Stimulated activated CD8-positive, alpha-beta memory T cell treated with anti-CD3 and anti-CD28 coated beads, Interleukin-7, amount 100 ng/mL, for 1 hour (primary cell): ENCODE measurements at places on chromosomes 4 and X.

DNA sequence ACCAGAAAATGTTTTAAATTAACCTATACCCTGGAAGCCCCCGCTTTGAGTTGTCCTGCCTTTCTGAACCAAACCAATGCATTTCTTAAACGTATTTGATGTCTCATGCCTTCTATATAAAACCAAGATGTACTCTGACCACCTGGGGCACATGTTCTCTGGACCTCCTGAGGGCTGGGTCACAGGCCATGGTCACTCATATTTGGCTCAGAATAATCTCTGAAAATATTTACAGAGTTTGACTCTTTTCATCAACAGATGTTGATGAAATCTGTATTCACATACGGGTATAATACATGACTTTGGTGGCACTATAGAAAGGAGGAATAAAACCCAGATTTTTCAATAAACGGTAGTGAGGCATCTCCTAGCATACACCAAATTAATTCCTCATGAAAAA, 55.7 kb downstream of the STAP1 start:
- no peak for DNase-seq

DNA sequence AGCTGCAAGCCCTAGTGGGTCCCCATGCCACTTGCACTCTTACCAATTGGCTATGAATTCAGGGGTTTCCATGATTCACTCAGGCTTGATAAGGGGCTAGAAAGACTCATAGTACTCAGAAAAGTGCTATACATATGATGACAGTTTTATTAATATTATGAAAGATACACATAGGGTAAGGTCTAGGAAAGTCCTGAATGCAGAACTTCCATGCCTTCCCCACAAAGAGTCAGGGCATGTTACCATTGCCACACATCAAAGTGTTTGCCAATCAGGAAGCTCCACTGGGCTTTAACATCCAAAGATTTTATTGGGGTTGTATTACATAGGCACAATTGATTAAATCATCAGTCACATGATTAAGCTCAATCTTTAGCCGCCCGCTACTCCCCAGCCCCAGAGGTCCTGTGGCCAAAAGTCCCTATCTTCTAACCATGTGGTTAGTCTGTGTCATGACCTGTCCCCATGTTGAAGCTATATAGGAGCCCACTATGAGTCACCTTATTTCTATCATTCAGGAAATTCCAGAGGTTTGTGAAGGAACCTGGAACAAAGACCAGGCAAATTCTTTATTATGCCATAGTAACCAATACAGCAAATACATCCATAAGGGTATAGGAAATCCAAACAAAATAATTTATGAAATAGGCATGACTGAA, 635.6 kb downstream of the STPG2 start:
- no peak for DNase-seq

GRCh38 chrX:86946569-86946968, 571.0 kb upstream of the KLHL4 start:
- DNase-seq: no peak

- no peak for DNase-seq
Measured at GRCh38 chrX:1020634-1021166, 191.7 kb downstream of the CRLF2 start.

GRCh38 chrX:105755109-105755508, 67.2 kb upstream of the NRK start:
- no peak for DNase-seq

- no peak for DNase-seq
Measured at GRCh38 chrX:12986164-12986779, 11.4 kb downstream of the TMSB4X start.

GRCh38 chr4:139540632-139541031, 15.4 kb downstream of the SETD7 start:
- no peak for DNase-seq

DNA sequence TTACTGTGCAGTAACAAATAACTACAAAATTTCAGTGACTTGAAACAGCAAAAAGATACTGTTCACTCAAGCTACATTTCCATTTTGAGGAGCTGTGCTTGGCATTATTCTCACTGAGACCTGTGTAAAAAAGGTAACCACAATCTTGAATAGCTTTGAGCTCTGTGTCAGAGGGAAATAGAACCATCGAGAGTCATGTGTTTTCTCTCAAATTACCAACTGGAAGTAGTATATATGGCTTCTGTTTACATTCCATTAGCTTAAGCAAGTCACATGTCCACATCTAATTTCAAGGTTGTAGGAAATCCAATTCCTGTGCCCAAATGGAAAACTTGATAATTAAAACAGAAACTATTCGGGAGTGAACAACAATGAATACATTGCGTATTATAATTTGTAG, 82.9 kb upstream of the BANK1 start:
- no peak for DNase-seq

- no peak for DNase-seq
Measured at GRCh38 chrX:130299279-130300009, 30.7 kb upstream of the ZNF280C start.

GRCh38 chr4:72430050-72430449, 139.0 kb downstream of the ADAMTS3 start:
- DNase-seq: no peak

- peak; percentile 25 for DNase-seq
Measured at GRCh38 chr4:142846729-142847596, 862 bp upstream of the INPP4B start.

DNA sequence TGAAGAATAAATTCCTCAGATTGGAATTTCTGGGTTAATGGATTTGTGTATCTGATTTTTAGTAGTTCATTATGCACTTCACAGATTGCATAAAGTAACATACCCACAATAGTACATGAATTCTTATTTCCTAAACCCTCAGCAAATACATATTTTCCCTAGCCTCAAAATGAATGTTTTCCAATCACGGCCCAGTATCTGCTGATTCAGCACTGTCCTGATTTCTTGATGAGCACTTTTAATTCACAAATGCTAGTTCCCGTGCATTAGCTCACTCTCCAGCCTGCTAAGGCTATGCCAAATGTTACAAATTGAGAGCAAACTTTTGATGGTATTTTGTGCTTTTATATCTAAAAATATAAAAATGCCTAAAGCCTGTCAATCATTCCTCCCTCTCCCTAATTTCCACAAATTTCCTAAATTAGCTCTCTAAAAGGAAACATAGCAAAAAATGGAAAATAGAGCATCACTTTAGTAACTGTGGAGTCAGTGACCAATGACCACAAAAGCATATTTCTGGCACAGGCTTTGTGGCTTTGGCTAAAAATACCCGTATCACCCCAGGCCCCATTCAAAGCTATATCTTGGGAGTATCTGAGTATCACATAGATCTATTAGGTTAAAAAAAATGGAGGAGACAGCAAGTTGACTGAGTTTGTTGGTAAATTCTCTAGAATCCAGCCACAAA, 75.5 kb downstream of the NAF1 start:
- no peak for DNase-seq

- DNase-seq: no peak
Measured at GRCh38 chr4:38185406-38186144, 225.4 kb downstream of the PTTG2 start.

GRCh38 chr4:156237231-156237630, 283.6 kb upstream of the CTSO start:
- DNase-seq: no peak

- DNase-seq: no peak
Measured at GRCh38 chr4:4643306-4643705, 101.5 kb upstream of the STX18 start.

DNA sequence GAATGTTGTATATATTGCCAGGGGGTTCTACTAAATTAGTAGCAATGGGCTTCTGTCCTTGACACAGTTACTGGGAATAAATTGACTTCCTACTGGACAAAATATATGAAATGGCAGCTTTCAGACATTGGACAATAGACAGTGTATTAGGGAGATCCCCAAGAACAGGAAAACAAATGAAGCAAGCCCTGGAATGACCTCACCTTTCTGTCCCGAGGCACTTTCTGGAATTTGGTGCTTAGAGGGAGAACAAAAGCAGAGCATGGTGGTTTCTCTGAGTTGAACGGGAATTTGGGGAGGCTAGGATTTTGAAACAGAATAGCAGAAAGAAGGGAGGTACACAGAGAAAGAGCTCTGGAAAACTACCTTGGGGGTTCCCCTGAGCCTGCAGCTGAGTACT, 187.7 kb upstream of the MAGEB2 start:
- no peak for DNase-seq

DNA sequence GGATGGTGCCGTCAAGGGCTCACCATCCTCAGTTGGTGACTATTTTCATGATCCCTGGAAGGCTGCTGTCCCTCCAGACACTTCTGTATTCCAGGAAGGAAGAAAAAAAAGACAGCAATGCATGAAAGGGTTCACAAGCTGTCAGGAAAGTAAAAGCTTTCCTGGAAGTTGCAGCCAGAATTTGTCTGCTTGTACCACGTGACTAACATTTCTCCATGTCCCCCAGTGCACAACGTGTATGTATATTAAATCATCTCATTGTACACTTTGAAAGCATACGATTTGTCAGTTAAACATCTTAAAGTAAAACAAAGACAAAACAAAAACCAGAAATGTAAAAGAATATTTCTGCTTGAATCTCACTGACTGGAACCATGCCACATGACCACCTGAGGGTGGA, 127.4 kb upstream of the CLNK start:
- DNase-seq: no peak

DNA sequence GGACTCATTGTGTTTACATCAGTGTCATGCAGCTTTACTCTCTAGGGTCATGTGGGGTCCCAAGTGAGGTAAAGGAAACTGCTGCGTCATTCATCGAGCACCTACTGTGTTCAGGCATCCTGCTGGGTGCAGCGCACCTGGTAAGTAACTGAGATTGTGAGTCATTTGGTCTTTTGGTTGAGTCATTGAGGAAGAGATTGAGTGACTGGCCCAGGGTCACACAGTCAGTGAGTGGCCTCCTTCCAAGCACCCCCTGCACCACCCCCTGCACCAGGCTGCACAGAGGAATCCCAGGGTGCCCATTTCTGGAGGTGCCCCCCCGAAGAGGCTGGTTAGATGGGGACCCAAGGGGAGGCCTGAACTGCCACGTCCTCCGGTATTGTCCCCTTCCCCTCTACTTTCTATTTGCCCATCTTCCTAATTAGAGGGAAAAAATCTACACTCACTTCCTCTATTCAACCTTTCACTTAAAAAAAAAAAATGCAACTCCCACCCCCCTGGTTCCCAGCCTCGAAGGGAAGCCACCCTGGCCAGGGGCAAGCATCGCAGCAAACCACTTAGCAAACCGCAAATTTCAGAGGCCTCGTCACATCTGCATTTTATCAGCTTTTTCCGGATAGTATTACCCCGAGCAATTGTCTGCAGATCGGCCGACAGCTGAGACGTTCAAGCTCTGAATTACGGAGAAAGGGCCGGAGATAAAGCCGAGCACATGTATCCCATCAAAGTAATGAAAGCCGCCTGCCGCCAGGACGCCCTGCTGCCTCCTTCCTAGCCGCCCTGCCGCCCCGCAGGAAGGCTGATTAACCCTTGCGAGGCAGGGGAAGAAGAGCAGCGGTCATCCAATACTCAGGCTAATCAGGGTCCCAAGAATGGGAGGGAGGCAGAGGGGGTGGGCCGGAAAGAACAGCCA, 96.3 kb upstream of the MSX1 start:
- DNase-seq: no peak

GRCh38 chr4:79823148-79823763, 249.8 kb downstream of the ANTXR2 start:
- DNase-seq: no peak

DNA sequence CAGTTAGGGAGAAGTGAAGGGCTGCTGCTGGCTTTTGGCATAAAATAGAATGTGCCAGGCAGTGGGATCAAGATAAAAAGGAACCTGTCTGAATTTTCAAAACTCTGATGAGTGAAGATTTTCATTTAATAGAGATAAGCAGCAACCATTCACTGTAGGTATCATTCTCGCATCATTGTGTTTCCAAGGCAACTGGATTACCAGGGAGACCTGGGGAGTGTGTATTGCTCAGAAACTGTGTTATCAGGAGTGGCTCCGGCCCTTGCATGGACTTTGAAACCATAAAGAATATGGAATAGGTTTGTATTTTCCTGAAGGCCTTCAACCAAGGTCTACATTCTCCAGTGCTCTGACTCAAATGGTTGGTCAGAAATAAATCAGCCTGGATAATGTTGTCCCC, 23.3 kb upstream of the MAGEA4 start:
- no peak for DNase-seq

- DNase-seq: no peak
Measured at GRCh38 chrX:136759968-136760367, 20.8 kb downstream of the ARHGEF6 start.

- no peak for DNase-seq
Measured at GRCh38 chr4:47374477-47374876, 89.0 kb downstream of the COMMD8 start.

DNA sequence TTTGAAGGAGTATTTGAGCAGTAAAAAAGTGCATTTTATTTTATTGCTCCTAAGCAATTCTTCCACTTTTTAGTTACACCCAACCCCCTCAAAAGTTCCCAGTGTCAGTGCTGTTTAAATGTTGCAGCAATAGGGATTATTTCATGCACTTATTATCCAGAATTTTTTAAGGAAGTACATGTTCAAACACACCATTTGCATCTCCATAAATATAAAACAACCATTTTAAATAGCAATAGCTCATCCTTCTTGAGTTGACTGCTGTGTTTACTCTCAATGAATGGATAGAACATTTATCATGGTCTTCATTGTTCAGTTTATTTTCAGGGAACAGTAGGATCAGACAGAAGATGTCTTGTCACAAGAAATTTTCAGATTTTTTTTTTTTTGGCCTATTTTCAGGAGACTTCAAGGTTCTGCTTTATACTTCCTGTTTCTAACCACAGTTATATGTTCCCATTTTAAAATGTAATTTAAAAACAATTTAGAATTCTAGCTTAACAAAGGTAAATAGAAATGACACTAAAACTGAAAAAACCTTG, 171.9 kb downstream of the TMA16 start:
- DNase-seq: no peak

- DNase-seq: no peak
Measured at GRCh38 chr4:179867300-179867878, 2375.8 kb upstream of the TENM3 start.

GRCh38 chr4:140150636-140150885, 3.4 kb downstream of the MAML3 start:
- DNase-seq: no peak

DNA sequence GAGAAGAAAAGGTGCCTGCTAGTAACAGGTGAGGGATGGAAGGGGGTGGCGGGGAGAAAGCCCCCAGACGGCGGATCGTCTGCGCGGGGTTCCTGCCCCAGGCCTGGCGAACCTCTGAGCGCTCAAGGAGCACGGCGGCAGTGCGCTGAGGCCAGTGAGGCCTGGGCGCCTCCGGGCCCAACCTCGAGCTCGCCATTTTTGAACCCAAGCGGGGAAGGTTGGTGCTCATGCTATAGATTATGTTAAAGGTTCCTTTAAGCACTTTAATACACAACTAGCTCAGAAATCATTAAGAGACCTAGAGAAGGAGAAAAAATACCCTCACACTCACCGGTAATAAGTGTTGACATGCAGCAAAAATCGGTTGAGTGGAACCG, 7.9 kb downstream of the PITX2 start:
- DNase-seq: no peak

DNA sequence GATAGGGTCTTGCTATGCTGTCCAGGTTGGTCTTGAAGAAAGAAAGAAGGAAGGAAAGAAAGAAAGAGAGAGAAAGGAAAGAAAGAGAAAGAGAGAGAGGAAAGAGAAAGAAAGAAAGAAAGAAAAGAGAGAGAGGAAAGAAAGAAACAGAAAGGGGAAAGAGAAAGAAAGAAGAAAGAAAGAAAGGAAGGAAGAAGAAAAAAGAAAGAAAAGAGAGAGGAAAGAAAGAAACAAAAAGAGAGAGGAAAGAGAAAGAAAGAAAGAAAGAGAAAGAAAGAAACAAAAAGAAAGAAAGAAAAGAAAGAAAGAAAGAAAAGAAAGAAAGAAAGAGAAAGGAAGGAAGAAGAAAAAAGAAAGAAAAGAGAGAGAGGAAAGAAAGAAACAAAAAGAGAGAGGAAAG, 95.8 kb upstream of the SHOX start:
- DNase-seq: no peak

GRCh38 chr4:150828159-150828558, 186.9 kb downstream of the LRBA start:
- DNase-seq: peak; percentile 9
